ENCODE measurements at places on chromosomes 12 and 14. TPM values are rescaled to one million over a fixed set of nuclear protein-coding genes. Genes with fewer than 3 reads are reported as not detected.

SIX1 gene
- polyA plus RNA-seq = 0.57 TPM

OR4E2 gene
- not detected for polyA plus RNA-seq

BBS10 gene
- polyA plus RNA-seq = 3.4 TPM

ACSM4 gene
- not detected for polyA plus RNA-seq

DNA sequence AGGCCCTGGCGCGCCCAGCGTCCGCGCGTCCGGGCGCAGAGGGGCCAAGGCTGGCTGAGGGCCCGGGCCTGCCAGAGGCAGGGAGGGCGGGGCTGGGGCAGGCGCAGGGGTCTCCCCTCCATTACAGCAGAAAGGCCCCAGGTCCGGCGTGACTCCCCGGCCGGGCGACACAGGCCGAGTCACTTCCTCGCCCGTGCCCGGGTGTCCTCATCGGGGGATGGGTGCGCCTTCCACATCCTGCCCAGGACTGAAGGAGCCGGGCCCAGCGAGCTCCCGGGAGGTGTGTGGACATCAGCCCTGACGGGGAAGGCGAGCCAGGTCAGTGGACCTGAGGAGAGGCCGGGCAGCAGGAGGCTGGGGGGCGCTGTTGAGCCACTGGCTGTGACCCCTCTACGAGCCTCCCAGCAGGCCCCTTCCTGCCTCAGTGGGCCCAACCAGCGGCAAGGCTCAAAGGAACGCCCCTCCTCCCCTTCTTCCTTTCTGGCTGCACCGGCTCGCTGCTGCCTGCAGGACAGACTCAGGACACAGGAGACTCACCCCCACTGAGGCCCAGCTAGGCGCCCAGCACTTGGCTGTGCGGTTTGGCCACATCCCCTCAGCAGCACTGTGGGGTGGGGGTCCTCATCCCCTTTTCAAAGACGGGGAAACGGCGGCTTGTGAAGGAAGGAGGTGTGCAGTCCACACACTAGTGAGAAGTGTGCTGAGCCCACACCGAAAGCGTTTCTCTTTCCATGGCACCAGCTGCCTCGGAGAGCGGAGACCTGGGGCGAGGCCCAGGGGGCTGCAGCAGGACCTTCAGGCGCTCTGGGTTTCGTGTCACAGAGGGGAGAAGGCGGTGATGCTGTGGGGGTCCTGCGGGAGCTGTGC is 606 bp downstream of the TNFAIP2 start:
- peak; percentile 49 for DNase-seq

Data from endothelial cell of umbilical vein (primary cell).